ENCODE measurements at places on chromosomes 7 and 10.

DNA sequence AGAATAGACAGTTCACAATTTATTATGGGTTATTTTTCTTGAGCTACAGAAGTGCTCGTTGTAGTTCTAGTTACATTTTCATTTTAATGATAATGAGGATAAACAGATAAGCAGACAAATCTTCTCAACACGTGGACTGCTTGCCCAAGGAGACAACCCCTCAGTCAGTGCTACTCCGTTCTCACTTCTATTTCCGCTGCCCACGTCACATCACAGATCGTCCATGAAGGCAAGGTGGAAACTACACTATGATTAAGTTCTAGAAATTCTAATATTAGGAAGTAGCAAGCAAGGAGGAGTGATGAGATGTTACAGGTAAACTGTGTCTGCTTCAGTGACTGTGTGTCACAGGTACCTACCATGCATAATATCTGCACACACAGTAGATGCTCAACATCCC, 210.5 kb downstream of the CHCHD3 start:
- H3K27ac ChIP-seq: no peak overlapping the region
- no peak overlapping the region for H3K4me3 ChIP-seq

DNA sequence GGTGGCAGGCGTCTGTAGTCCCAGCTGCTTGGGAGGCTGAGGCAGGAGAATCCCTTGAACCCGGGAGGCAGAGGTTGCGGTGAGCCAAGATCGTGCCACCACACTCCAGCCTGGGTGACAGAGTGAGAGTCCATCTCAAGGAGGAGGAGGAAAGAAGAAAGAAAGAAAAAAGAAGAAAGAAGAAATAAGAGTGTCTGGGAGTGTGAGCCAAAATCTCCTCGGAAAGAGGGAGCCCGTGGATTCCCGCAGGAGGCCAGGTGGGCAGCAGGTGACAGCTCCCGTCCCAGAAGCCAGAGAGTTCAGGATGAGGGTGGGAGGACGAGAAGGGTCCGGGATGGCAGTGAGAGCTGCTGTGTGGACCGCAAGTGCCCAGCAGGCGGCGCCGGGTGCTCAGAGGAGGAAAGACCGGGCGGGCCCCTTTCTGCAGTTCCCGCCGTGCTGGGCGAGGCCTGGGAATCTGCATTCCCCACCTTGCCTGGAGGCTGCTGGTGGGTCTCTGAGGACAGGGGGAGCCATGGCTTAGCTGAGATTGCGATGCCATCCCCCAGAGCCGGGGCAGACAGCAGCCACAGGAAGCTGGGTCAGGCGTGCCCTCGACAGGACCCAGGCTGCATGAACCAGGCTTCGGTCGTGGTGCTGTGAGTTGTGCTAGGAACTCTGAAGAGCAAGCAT, 17.1 kb upstream of the AMZ1 start:
- no peaks in the 10 kb centered on the region for H3K36me3 ChIP-seq
- H3K4me3 ChIP-seq: no peak overlapping the region
- H3K27me3 ChIP-seq: no peaks in the 10 kb centered on the region
- H3K4me1 ChIP-seq: no peaks in the 10 kb centered on the region

GRCh38 chr7:23514755-23515154, 17.0 kb downstream of the TRA2A start:
- no peak overlapping the region for H3K27ac ChIP-seq
- H3K4me1 ChIP-seq: no peaks in the 10 kb centered on the region
- H3K36me3 ChIP-seq: peaks cover 50% of the 10 kb centered on the region
- no peak for DNase-seq
- no peak overlapping the region for H3K4me3 ChIP-seq

DNA sequence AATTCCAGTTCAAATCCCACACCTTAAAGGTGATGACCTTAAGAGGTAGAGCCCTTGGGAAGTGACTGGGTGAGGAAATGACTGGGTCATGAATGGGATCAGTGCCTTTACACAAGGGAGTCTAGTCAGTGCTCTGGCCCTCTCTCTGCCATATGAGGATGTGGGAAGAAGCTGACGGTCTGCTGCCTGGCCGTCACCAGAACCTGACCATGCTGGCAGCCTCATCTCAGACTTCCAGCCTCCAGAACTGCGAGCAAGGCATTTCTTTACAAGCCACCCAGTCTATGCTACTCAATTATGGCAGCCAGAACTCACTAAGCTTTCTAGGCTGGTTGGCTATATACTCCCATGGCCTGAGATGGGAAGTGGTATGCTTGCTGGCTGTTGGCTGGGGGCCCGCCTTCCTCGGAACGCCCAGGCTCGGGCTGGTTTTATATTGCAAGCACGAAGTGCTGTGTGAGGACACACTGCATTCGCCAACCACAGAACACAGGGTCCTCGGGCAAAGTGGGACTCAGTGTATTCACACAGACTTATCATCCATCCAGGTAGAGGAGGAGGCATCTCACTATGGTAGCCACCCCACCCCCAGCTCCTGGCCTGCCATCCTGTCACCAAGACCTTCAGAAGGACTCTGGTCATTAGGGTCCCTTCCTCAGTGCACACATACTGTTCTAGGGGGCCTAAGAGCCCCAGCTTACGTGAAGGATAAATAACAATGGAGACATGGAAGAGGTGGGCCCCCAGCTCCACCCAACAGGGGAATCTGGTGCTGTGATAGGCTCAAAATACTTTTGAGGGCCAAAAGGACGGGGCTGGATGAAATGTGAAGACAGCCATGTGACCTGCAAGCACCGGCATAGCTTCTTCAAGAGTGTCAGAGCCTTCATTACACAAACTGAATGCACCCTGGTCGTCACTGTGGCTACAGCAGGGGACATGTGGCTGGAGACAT, 49.0 kb downstream of the ZRANB1 start:
- H3K27me3 ChIP-seq: no peaks in the 10 kb centered on the region
- no peak overlapping the region for H3K27ac ChIP-seq
- H3K36me3 ChIP-seq: peaks cover 49% of the 10 kb centered on the region
- no peaks in the 10 kb centered on the region for H3K4me1 ChIP-seq
- H3K4me3 ChIP-seq: no peak overlapping the region

DNA sequence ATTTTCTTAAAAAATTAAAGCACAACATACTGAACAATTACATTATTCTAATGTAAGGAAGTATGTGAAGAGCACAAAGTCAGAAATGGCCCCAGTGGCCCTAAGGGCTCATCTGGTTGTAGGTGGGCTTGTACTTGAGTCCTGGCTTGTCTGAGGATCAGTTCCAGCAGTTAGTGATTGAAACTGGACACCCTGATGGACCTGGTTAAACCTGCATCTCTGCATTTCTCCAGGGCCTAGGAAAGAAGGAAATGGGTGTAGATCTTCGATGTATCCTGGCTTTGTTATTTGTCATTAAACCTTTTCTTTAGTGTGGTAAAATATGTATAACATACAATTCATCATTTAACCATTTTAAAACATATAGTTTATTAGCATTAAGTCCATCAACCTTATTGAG, 9.7 kb upstream of the AKR1C2 start:
- H3K27me3 ChIP-seq: no peaks in the 10 kb centered on the region
- no peaks in the 10 kb centered on the region for H3K4me1 ChIP-seq
- H3K4me3 ChIP-seq: no peak overlapping the region
- H3K27ac ChIP-seq: no peak overlapping the region
- no peak for DNase-seq

- H3K27me3 ChIP-seq: no peaks in the 10 kb centered on the region
- H3K4me1 ChIP-seq: no peaks in the 10 kb centered on the region
- H3K27ac ChIP-seq: no peak overlapping the region
Measured at GRCh38 chr7:41817386-41817785, 114.5 kb upstream of the INHBA start.

- H3K4me3 ChIP-seq: no peak overlapping the region
- H3K27me3 ChIP-seq: no peaks in the 10 kb centered on the region
- DNase-seq: no peak
- H3K36me3 ChIP-seq: no peaks in the 10 kb centered on the region
- no peaks in the 10 kb centered on the region for H3K4me1 ChIP-seq
Measured at GRCh38 chr7:657565-658119, 68.9 kb upstream of the DNAAF5 start.

- peaks cover 29% of the 10 kb centered on the region for H3K4me1 ChIP-seq
- DNase-seq: peak; percentile 100
- peak overlapping the region; percentile 15 for H3K4me3 ChIP-seq
- no peaks in the 10 kb centered on the region for H3K36me3 ChIP-seq
- H3K27me3 ChIP-seq: no peaks in the 10 kb centered on the region
Measured at GRCh38 chr10:14405076-14406065, 74.6 kb upstream of the FRMD4A start.

DNA sequence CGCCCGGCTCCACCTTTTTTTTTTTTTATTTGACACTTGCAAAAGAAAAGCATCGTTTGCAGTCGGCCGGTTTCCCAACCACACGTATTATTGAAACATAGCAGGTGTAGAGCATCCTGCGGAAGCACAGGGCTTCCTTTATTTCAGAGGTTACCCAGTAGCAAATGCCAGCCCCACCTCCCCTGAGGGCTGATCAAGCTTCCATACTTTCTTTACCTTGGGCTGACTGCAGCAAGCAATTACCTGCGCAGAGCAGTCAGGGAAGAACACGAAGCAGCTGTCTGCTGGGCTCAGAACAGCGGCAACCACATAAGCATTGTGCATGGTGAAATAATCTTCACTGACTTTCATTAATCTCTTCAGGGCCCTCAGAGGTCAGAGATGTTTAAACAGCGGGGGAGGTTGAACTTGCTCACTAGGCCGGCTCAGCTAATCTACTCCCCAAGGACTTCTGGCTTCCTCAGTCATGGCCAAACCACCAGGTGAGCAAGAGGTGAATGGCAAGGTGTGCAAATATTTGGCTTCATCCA, 784.7 kb upstream of the AUTS2 start:
- no peaks in the 10 kb centered on the region for H3K4me1 ChIP-seq
- H3K36me3 ChIP-seq: no peaks in the 10 kb centered on the region
- H3K27ac ChIP-seq: no peak overlapping the region

DNA sequence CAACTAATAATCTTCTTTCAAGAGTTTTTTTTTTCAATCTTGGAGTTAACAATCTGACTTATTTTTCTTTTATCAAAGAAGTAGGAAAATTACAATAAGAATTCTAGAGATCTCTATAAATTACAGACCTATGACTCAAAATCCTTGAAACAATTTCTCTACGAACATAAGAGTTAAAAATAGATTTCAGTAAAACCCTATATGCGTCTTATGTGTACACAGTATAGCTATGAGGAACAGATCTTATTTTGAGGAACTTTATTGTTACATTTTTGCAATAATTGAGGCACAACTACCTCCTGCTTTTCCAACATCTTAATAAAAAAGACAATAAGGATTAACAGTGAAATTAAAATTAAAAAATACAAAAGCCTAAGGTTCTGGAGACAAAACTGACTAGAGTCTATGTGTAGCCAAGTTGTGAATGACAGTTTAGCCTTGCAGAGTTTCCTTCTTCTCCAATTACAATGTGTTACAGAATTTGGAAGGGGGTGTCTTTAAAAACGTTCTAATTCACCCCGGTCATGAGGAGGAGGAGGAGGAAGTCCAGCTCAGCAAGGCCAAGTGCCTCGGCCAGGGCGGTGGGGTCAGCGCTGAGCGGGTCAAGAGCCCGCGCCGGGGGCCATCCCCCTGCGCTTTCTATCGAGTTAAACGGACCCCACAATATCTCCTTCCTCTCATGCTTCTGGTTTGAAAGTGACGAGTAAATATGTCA, 40.5 kb downstream of the AMZ1 start:
- H3K4me3 ChIP-seq: no peak overlapping the region
- peaks cover 13% of the 10 kb centered on the region for H3K36me3 ChIP-seq
- H3K27me3 ChIP-seq: no peaks in the 10 kb centered on the region
- H3K27ac ChIP-seq: no peak overlapping the region

DNA sequence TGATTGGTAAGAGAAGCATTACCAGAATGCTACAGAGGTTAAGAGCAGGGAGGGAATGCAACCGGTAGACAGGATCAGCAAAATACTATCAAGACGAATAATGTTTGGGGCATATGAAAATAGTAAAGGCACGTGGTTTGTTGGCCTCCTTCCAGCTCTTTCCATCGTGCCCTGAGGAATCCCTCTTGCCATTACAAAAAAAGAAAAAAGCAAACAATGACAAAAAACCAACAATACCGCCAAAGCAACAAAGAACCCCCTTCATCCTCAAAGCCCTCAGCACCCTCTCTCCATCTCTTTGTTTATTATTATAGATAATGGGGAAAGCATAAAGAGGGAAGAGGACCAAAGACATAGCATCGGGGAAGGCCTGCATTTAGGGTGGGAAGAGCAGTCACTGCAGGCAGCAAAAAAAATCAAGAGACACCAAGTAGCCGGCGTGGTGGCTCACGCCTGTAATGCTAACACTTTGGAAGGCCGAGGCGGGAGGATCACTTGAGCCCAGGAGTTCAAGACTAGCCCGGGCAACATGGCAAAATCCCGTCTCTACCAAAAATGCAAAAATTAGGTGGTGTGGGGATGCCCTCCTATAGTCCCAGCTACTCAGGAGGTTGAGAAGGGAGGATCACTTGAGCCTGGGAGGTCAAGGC, 78.0 kb downstream of the HIP1 start:
- no peaks in the 10 kb centered on the region for H3K27me3 ChIP-seq
- H3K4me3 ChIP-seq: no peak overlapping the region
- no peak overlapping the region for H3K27ac ChIP-seq
- no peaks in the 10 kb centered on the region for H3K4me1 ChIP-seq
- no peak for DNase-seq

GRCh38 chr7:20383351-20383750, 52.7 kb downstream of the ITGB8 start:
- DNase-seq: no peak
- H3K36me3 ChIP-seq: peaks cover 13% of the 10 kb centered on the region
- H3K4me3 ChIP-seq: no peak overlapping the region
- H3K27me3 ChIP-seq: no peaks in the 10 kb centered on the region

GRCh38 chr10:122258136-122259074, 12.7 kb upstream of the BTBD16 start:
- no peak overlapping the region for H3K4me3 ChIP-seq
- H3K4me1 ChIP-seq: no peaks in the 10 kb centered on the region
- DNase-seq: peak; percentile 35
- no peaks in the 10 kb centered on the region for H3K27me3 ChIP-seq

DNA sequence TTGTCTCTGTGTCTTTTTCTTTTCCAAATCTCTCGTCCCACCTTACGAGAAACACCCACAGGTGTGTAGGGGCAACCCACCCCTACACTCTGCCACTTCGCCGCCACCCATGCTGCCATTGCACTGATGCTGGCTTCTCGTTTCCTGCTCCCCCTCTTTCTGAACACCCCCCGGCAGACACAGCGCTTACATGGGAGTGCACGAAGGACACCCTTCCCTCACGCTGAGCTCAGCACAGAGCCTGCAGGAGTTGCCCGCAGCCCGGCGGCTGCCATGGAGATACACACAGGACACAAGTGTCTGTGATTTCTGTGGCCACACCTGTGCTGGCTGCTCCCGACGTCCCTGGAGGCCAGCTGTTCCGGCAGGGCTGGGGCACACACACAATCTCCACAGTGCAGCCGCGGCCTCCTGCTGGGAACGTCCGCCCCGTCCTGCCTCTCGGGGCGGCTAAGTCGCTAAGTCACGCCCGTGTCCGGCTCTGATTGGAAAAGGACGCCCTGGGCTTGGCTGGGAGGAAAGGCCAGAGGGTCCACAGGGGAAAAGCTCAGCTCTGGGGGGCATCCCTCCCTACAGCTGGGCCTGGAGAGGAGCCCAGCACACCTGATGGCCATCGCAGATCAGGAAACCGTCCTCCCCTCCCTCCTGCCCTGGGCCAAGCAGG, 349.8 kb downstream of the PTPRN2 start:
- no peak overlapping the region for H3K4me3 ChIP-seq
- no peaks in the 10 kb centered on the region for H3K27me3 ChIP-seq
- no peak overlapping the region for H3K27ac ChIP-seq
- no peaks in the 10 kb centered on the region for H3K36me3 ChIP-seq
- no peak for DNase-seq

Data from astrocyte (in vitro differentiated cells and primary cell).